Naive thymus-derived CD4-positive, alpha-beta T cell (primary cell): ENCODE measurements at places on chromosomes 6 and 20. TPM values are rescaled to one million over a fixed set of nuclear protein-coding genes. Genes with fewer than 3 reads are reported as not detected.

Gene TAB2
- 226 and 234 TPM in 2 replicates for total RNA-seq

Gene TMEM170B
- 0.25 and 0.29 TPM in 2 replicates for total RNA-seq

- no peaks in the 10 kb centered on the region for H3K4me1 ChIP-seq
- H3K27me3 ChIP-seq, result peaks cover 3% of the 10 kb centered on the region
- H3K27ac ChIP-seq, result no peak overlapping the region
- no peaks in the 10 kb centered on the region for H3K36me3 ChIP-seq
- DNase-seq, result no peak
Observed at GRCh38 chr6:140636908-140637402, 1262.5 kb upstream of the CITED2 start.

DNA sequence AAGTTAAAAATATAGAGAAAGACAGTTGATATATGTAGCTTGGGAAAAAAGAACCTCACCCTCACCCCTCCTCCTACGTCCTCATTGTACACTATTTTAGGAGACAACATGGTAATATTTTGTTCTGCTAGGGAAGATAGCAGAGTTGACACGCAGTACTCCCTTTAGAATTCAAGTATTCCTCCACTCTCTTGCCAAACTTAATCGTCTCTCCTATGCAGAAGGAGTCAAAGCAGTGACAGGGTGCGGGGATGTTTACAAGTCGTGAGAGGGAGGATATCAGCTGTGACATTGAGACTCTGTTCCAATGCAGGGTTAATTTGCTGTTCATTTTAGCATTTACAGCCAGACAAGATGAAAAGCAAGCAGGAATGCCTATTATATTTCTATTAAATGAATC lies 97.5 kb downstream of the SOBP start:
- H3K27ac ChIP-seq, result no peak overlapping the region
- no peaks in the 10 kb centered on the region for H3K27me3 ChIP-seq
- H3K4me3 ChIP-seq, result no peak overlapping the region
- no peaks in the 10 kb centered on the region for H3K4me1 ChIP-seq
- H3K36me3 ChIP-seq, result no peaks in the 10 kb centered on the region

DNA sequence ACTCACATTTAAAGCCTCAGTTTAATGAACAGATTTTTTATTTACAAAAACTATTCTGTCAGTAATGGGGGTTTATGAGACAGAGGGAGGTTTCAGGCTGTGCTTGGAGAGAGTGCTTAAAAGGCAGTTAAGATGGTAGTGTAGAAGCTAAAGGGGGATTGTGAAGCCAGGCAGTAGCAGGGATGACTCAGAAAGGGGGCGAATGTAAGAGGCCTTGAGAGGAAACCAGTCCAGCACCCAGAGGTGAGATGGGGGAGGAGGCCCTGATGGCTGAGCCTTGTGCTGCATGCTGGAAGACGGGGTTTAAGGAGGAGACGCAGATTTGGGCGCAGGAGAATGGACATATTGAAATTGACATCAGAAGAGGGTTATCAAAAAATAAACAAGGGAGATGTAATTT lies 6.6 kb upstream of the SERPINB9 start:
- peaks cover 7% of the 10 kb centered on the region for H3K4me1 ChIP-seq
- H3K36me3 ChIP-seq, result no peaks in the 10 kb centered on the region
- no peak for DNase-seq
- H3K27ac ChIP-seq, result no peak overlapping the region
- no peak overlapping the region for H3K4me3 ChIP-seq
